ENCODE measurements at places on chromosomes 5 and 9.

GRCh38 chr5:96339862-96340261 is 93.2 kb downstream of the PCSK1 start:
- no peak for DNase-seq

GRCh38 chr5:103006921-103007320 is 113.0 kb downstream of the GIN1 start:
- DNase-seq = no peak

DNA sequence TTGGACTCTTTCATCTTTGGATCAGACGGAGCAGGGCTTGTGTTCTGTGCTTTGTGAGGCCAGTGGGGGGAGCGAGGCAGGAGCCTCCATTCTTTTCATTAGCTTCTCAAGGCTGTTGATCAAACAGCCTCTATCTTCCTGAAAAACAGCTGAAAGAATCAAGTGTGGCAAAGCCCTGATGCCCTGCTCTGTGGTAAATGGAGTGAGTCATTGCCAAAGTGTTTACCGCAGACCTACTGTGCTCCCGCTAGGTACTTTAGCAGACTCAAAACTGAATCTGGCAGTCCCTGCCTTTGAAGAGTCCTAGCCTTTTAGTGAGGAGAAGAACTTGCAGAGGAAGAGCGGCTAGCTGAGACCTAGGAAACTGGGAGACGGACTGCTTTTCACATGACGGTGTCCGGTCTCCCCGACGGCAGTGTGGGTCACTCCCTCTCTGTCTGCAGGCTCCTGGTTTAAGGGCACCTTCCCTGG is 3.3 kb downstream of the ANKRD33B start:
- DNase-seq = no peak

GRCh38 chr5:154923441-154924430 is 14.3 kb downstream of the GEMIN5 start:
- no peak for DNase-seq

DNA sequence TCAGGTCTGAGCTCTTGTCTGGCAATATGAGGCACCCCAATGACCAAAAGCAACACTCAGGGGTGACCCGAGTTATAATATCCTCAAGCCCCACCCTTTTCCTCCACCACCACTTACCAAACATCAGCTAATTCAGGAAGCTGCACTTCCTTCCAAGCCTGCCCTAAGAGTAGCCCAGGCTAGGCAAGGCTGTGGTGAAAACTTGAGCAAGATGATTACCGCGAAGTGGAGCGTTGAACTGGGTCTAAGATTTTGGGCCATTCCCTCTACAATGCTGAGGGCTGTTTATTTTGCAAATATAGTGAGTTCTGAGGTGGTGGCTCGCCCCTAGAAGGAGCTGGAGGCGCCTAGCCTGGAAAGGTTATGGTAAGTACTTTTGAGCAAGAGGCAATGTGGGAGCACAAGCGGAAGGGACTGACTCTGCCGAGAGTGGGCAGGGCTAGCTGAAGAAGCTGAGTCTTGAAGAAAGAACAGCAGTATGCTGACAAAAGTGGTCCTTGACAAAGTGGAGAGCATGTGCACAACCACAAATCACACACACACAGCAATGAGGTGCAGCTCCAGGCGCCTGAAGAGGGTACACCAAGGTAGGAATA is at the start of gene HK3:
HK3 (minus strand) TSS at position 51 of the 596 bp plus-strand sequence. CDS start 3,187 bp downstream, outside the sequence.
- DNase-seq = no peak

GRCh38 chr9:86408121-86408520 is 53.9 kb upstream of the TUT7 start:
- DNase-seq = no peak

- no peak for DNase-seq
Observed at GRCh38 chr9:73597039-73597438, 445.4 kb downstream of the ANXA1 start.

GRCh38 chr9:96217294-96217707 is 84.7 kb downstream of the HSD17B3 start:
- DNase-seq = no peak

- no peak for DNase-seq
Observed at GRCh38 chr9:95791286-95791685, 84.2 kb upstream of the ERCC6L2 start.

- DNase-seq = peak; percentile 87
Observed at GRCh38 chr9:2570615-2571479, 50.7 kb upstream of the VLDLR start.

DNA sequence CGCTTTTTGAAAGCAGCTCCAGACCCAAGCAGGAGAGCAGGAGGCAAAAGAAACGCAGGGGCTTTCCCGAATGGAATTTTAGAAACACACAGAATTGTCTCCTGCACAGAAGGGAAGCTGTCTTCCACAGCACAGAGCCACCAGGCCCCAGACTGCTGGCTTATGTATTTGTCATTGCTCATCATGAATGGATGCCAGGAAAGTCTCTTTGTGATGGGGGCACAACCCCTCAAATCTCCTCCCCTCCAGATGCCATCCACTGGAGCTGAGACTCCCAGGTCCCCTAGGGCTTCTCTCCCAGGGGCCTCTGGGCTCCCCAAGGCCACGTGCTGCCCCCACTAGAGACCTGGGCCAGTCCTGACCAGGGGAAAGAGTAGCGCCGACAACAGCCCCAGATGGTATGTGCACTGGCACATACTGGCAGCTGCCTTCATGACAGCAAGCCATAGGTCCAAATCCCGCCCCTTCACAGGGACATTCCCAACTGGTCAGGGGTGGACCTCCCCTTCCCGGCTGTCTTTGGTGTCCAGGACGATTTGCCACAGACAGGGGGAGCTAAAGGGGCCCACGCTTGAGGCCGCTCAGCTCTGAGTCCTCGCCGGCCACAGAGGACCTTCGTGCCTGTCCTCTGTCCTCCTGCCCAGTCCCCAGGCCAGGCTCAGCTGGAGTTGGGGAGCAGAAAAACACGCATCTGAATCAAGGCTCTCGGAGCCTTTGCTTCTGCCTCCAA is 127.8 kb downstream of the KCNIP1 start:
- DNase-seq = no peak

DNA sequence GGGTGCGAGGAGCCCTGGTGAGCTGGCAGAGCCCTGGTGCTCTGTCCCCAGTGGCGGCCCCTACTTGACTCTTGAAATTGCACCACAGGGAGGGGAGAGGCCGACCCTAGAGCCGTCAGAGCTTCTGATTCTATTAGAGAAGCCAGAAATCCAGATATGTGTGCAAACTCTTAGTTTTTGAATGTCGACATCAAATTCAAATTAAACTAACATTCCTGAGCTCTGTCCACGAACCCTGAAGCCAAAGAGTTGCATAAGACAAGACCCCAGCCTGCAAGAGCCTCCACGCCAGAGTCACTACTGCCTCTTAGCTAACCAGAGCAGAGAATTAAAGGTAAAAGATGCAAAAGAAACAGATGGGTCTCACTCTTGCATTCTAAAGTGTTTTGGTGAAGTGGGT is 29.8 kb upstream of the MSX2 start:
- no peak for DNase-seq

GRCh38 chr5:44953078-44953477 is 144.3 kb downstream of the MRPS30 start:
- no peak for DNase-seq

DNA sequence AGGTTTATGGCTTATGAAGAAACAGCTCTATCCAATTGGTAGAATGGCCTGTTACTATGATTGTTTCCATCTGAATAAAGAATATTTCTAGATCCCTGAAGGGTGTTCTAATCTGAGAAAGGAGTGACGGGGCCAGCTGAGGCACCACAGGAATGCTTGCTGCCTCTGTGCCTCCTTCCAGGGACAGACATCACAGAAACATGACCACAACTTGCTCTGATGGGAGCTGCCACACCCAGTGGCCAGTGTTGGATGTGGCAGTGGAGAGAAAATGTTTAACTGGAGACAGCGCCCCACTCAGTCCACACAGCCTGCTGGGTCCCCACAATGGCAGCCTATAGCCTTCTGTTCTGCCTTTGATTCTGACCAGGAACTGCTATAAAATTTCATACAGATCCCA is 38.6 kb upstream of the TESK1 start:
- no peak for DNase-seq

- no peak for DNase-seq
Observed at GRCh38 chr5:158468444-158468843, 609.5 kb upstream of the CLINT1 start.

DNA sequence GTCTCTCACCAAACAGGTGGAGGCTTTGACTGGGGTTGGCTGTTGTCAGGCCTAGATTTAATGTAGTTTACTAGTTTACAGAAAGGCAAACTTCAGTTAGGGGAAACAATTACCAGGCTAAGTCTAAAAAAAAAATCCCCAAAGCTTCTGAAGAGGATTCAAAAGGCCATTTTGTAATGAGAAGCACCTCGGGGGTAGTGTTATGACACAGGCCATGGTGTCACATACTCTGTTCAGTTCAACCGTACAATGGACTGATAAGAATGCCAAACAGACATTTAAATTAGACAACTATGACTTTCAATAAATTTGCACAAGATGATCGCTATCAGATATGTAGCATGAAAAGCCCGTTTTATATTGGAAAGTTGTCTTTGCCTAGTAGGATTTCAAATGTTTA is 120.1 kb upstream of the PCA3 start:
- no peak for DNase-seq

DNA sequence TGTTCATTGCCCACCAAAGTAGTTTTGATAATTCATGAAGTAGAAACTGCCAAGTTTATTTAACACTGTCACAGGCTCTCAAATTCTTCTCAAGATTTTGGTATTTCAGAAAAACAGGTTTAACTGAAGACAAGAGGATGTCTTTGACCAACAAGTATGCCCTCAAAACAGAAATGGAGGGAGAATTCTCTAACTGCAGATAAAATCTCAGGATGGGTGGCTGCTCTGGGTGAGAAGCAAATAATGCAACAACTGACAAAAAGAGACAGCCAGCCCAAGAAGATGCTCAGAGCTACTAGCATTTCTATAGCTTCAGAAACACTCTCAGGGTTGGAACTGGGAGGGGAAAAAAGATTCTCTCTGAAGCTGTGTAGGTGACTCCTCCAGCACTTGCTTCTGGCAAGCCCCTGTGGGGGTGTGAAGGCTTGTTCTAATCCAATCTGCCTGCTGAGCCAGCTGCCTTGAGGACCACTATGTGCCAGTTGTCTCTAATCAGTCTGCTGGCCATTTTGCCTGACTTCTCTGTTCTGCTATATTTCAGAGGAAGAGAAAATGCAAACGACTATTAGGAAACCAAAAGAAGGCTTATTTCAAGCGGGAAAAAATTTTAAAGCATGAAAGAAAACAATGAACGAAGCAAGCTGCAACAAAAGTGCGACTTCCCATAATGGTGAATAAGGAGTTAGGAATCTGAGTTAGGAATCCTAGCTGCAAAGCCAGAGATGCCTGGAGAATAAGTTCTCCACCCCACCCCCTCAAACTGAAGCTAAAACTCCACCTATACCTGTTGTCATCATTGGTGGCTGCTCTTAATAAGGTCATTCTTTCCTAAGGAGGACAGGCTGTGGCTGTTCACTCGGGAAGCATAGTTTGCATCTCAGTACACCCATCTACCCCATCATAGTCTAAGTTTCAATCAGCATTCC is 147.5 kb downstream of the GNAQ start:
- DNase-seq = no peak

DNA sequence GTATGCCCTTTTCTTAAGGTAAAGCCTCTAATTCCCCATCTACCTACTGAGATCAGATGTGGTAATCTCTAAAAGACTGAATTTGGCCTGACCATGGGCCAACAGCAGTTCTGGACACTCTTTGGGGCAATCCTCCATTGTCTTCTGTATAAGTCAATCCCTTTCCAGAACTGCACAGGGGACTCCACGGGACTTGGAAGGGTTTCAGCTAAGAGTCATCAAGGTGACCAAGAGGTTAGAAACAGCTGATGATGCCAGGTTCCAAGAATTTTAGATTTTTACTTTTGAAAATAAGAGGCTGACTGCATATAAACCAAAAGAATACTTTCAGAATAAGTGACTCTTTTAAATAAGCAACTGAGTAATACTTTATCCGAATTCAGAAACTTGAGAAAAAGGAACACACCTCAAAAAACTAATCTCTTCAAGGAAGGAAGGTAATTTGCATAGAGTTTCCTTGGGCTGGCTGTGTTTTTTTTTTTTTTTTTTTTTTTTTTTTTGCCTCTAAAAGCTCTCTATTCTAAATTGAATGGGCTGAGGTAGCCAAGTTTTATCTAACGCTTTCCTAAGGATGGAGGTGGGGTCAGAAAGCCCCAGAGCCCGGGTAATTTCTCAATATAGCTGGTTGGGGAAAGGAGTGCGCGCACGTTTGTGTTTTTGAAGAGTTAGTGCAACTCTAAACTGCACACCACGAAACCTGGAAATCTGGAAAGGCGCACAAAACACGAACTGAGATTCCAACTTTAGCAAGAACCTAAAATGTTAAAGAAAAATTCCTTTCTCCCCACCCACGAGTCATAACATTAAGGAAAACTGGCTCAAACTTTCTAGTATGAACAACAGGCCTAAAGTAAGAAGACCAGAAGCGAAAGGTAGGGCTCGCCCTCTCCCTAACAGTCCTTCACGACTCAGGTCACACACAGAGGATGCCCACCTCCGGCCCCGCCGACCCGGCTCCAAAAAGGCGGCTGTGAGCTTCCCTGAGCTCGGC is 1.3 kb downstream of the VCP start:
- no peak for DNase-seq

- peak; percentile 60 for DNase-seq
Observed at GRCh38 chr5:4700069-4700468, 440.1 kb upstream of the ADAMTS16 start.

DNA sequence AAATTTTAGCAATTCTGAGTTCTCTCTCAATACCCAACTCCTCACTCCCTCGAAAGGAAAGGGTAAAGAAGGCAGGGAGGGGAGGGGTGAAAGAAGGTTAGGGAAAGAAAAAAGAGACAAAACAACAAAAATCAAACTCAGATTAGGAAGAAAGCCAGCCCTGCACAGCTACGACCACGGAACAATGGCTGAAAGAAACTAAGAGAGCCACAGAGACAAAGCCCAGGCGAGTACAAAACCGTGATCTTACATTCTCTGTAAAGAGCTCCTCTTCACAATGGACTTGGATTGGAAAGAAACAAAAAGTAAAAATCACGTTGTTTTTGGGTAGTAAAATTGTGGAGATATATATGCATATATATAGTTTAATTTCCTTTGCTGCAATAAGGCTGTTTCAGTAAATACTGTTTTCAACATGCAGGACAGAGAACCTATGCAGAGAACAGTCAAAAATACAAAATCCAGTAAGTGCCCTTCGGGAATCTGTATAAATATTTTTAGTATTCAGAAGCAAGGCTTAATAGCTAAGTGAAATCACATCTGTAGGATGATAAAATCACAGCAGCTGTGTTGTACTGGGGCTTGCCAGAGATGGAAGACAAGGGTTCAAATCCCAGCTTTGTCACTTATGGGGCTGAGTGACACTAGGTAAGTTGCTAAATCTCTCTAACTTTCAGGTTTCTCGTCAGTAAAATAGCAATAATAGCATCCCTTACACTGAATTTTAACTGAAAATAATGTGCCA is 16.9 kb downstream of the PSMB7 start:
- DNase-seq = no peak

- DNase-seq = no peak
Observed at GRCh38 chr9:109963079-109963478, 183.1 kb downstream of the PALM2AKAP2 start.

DNA sequence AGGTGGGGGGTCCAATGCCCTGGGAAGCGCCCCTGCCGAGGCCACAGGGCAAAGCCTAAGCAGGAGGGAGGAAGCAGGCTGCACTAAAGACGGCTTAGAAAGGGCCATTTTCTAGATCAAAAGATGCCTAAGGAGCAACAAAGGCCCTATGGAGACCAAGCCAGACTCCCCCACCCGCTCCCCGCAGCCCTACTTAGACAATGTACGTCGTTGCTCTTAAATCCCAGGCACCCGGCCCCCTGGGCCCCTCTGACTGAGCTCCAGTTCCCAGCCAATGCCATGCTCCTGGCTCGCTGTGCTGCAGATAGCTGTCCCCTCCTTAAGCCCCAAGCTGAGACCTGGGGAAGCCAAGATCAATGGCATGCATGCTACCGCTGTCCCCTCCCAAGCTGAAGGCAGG is 10.3 kb downstream of the IPPK start:
- no peak for DNase-seq

- DNase-seq = no peak
Observed at GRCh38 chr9:125258160-125258785, 3.4 kb upstream of the GAPVD1 start.

Data from SHP77 (cell line).